ENCODE measurements at places on chromosomes 3 and 15.
A peak's percentile ranks its signal among the peaks of the same experiment; 100 is the strongest.

GRCh38 chr3:120596853-120597223 is 702 bp downstream of the NDUFB4 start:
- no peak for DNase-seq

GRCh38 chr3:196274585-196274984 is 12.9 kb downstream of the PCYT1A start:
- peak; percentile 32 for DNase-seq

DNA sequence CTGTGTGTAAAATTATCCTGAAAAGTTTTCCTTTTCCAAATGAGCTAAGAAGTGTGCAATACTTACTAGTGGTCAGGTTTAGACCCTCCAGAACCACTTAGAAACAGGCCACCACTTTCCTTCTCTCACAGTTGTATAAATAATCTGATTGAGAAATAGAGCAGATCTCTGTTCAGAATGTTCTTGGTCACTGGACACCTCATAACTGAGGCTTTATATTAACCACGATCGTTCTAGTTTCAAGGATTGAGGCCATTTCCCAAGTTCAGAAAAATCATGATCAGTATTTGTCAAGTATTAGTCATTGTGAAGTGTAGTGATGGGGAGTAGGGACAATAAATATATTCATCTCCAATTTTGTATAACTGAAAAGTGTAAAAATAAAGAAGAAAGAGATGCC is 1.0 kb upstream of the MAP3K13 start:
- no peak for DNase-seq

DNA sequence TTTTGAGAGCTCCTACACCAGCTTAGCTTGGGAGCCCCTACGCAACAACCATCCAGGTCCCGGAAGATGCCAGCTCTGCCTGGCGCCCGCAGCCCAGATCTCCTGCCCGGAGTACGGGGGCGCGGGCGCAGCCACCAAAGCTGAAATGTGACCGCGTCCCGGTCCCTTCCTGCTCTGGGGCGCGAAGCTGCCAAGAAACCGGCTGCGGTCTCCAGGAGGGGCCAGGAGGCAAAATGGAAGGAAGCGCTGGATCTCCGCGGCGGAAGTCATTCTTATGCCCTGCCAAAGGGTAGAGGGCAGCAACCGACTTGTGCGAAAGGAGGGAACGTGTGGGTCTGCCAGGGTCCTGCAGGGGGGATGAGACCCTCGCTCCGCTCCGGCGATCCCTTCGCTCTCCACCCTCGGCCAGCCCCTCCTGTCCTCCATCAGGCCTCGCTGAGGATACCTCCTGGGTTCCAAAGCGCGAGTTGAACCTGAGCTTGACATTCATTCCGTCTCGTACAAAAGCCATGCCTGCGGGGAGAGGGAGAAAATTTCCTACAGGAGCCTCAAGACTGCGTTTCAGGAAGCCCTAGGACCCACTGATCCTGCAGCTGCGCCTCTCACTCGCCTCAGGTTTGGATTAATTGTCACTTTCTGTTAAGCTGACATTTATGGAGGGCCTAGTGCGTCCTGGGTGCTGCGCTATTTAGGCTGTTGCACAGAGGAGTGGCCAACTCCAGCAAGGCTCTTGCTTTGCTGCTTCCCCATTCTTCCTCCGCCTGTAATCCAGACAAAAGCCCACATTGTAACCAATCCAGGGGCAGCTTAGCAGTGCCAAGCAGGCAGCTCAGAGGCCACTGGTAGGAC is 98.3 kb upstream of the VGLL3 start:
- DNase-seq: no peak

- no peak for DNase-seq
These were observed 78.1 kb downstream of the COL8A1 start for GRCh38 chr3:99716463-99716995.

DNA sequence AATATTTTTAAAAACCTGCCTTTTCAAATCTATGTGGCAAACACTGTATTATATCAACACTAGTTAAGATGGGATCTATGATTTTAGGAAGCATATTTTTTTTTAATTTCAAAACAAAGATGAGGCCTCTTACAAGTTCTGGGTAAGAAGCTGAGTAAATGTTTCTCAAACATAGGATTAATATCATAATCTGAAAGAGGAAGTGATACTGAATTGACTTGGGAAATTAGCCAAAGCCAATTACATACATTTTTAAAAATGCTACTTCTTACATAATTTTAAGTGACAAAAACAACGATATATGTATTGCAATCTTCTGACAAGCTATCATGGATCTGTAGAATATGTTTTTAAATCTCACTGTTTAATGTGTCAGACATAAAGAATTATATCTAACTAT is 135.1 kb upstream of the UBP1 start:
- no peak for DNase-seq

DNA sequence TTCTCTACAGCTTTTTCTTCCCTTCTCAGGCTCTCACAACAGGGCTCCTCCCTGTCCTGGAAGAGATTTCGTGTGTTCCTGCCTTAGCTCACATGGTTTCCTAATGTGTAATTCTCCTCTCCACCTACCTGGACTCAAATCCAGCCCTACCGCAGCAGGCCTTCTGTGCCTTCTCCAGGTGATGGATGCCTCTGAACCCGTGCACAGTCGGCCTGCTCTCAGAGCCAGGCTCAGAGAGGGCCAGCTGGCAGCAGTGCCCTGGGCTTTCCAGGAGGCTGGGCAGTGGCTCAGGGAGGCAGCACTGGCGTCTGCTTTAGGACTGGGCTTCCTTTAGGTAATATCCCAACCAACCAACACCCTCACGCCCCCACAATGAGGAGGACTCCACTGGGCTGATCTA is 123.2 kb upstream of the TMC3 start:
- no peak for DNase-seq

DNA sequence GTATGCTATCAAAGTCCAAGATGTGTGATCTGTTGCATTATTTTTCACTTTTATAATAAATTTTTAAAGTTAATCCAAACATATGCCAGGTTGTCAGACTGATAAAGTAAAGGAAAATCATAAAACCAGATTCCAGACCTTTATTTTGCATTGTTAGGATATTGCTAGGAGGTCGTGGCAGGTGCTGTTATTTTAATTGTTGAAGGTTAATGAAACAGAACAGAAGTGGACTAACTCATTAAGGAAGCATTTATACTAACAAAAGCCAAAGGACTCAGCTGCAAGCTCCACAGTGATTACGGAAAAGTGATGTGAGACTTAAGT is 63.1 kb downstream of the DCLK3 start:
- no peak for DNase-seq

GRCh38 chr15:38066612-38067011 is 132.2 kb downstream of the TMCO5A start:
- DNase-seq: no peak

- no peak for DNase-seq
These were observed 1.1 kb downstream of the KCNH8 start for GRCh38 chr3:19149368-19149767.

- no peak for DNase-seq
These were observed 21.5 kb downstream of the SLC6A20 start for GRCh38 chr3:45774581-45775521.

GRCh38 chr15:101608201-101608600 is 44.0 kb downstream of the TM2D3 start:
- no peak for DNase-seq

- no peak for DNase-seq
These were observed 2.9 kb downstream of the KLHL24 start for GRCh38 chr3:183638101-183638852.

GRCh38 chr3:168884353-168884903 is 779.1 kb downstream of the MECOM start:
- DNase-seq: no peak

DNA sequence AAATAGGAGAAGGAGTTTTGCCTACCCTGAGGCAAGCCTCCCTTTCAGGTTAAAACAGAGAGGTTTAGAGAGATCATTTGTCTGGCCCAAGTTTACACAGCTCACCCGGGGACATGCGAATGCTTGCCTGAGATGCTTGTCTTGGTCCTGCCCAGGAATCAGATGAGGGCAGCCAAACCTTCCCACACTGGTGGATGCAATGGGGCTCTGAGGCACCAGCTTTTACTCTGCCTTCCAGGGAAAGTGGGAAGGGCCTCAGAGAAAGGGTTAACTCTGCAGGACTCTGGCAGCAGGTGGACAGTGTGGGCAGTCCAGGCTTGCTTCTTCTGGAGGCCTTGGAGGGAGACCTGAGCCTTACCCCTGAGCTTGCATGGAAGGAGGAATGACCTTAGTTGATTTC is 90.0 kb downstream of the LRRK1 start:
- no peak for DNase-seq

DNA sequence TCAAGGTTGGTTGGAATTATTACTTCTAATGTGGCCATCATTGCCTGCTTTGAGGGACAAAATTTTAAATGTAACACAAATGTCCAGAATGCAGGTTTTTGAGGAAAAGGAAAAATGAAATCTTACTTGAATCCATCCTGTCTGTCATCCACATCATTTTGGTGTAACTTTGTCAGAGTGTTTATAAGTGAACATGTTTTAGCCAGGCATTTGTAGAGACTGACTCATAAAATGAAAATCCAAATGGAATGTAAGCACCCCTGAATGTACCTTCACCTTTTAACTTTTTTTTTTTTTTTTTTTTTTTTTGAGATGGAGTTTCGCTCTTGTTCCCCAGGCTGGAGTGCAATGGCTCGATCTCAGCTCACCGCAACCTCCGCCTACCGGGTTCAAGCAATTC is 141.8 kb upstream of the BNIP2 start:
- no peak for DNase-seq

DNA sequence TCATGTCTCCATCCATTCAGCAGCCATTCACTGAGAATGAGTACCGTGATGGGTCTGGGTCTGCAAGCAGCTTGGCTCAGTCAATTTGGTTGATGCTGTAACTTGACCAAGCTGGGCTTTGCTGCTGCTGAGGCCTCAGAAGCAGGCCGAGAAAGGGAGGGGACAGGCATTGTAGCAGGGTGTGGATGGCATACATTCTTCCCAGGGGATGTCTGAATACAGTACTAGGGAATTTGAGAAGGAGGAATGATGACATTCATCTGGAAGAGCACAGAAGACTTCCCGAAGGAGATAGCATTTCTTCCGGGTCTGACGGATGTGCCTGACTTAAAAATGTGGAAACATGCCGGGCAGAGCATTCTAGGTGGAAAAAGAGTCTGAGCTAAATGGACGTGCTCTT is 105.3 kb upstream of the ADPGK start:
- no peak for DNase-seq

- no peak for DNase-seq
These were observed 28.2 kb downstream of the MYL3 start for GRCh38 chr3:46835054-46835453.

DNA sequence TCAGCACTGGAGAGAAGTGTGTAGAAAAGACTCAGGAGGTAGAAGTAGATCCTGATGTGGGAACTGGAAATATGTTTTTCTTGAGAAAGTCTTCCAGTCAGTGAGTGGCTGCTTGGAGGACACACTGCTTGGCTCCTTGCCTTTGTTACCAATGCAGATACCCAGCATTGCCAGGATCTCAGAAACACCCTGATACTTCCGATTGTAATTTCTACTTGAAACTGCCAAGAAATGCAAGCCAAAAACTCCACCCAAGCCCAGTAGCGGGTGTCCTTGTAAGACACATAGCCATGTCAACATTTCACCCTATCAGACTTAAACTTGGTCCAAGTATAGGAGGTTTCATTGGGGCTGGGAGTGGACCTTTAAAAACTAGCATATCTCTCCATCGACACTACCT is 141.8 kb downstream of the ALDH1A2 start:
- DNase-seq: no peak

DNA sequence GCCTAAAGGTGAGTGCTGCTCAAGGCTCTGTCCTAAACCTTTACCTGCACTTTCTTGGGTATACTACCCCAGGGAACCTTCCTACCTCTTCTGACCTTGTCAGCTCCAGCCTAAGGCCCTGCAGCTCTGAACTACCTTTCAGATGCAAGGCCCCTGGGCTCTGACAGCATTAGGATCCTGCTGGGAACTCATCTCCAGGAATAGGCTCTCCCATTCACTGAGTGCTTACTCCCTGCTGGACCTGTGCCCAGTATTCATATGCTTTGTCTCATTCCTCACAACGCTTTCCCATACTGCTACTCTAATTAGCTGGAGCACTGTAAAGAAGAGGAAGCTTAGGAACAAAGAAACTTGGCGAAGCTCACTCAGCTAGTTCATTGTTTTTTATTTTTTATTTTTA is 53.8 kb upstream of the RAB6B start:
- DNase-seq: no peak

GRCh38 chr3:40211579-40211978 is 97.9 kb upstream of the EIF1B start:
- DNase-seq: no peak

- DNase-seq: no peak
These were observed 134.0 kb upstream of the IL12A start for GRCh38 chr3:159854500-159855124.

DNA sequence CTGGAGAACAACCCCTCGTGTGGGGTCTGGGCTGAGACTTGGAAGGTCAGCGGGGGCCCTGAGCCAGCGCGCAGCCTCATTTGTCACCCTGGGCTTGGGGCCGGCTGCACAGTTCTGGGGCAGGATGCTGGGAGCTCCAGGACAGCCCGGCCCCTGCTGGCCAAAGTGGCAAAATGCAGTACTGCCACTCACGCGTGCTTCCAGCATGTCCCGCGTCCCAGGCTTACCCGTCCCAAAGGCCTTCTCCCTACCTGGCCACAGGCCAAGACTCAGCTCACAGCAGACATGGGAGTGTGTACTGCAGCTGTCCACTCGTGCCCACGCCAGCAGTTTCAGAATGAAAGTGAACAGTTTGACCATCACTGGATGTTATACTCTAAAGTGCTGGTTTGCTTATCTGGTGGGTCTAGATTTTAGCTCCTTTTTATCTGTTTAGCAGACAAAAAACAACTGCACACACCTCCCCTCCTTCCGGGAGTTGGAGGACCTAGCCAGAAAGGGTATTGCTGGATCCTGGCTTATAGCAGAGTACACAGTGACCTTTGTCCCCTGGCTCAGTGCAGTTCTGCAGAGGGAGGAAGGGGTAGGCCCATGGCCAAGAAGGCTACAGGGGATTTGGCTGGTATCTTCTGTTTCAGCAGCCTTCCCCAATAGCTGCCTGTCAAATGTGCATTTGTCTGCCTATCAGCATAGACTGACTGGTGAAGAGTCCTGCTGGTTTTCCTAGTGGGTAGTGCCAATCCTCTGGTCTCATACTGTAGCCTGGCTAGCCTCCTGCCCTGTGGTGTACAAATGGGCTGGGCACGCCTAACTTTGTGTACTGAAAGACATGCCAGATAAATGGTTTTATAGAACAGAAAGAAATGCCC is 23.2 kb upstream of the IP6K2 start:
- DNase-seq: no peak

Data from stimulated activated CD8-positive, alpha-beta memory T cell treated with anti-CD3 and anti-CD28 coated beads, Interleukin-15, amount 100 ng/mL, for 1 hour (primary cell).